Left ventricle myocardium superior (tissue), 1 donor: ENCODE measurements at places on chromosomes 1 and 21.

GRCh38 chr1:119353836-119354235 is 14.7 kb upstream of the HAO2 start:
- DNase-seq, result no peak

GRCh38 chr1:55231745-55232144 is 16.6 kb upstream of the USP24 start:
- DNase-seq, result no peak

- no peak for DNase-seq
Observed at GRCh38 chr1:35269201-35269988, 886 bp downstream of the ZMYM4 start.

- DNase-seq, result no peak
Observed at GRCh38 chr1:159786966-159787365, 6.2 kb downstream of the DUSP23 start.

DNA sequence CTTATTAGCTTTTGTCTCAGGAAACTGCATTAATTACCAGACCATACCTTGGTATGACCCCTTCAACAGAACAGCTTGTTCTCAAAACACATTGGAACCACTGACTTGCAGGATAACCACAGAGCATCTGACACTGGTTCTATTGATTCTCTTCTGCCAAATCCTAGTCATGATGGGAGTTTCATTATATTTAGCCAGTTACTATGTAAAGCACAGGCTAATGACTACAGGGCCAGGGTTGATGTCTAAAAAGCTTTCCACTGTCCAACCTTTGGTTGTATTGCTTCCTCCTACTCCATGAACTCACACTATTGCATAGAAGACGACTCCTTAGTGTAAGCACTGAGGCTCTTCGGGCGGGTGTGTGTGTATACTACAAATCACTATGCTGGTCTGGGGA is 3.8 kb downstream of the STMN1 start:
- DNase-seq, result no peak

DNA sequence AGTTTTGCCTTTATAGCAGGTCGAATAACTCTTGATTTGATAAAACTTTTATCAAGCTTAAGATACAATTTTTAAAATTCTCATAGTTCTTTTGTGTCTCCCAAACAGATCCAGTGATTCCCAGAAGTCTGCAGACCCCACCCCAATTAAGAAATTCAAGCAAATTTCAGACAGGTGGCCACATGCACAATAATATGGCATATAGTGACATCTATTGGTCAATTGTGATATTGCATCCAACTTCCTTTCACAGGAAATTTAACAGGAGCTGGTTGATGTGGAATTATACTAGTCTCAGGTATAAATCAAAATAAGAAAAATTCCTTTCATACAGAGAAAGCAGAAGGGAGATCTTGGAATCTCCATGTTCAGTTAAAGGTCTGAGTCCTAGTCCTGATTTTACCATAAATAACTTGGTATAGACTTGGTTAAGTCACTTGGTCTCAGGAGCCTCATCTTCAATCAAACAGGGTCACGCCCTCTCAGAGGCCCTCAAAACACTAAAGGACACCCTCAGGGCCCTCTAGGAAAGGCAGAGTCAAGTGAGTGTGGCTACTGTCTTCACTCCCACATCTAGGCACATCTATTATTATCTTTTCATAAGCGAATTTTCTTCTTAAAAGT is 24.1 kb downstream of the PIGM start:
- no peak for DNase-seq

- no peak for DNase-seq
Observed at GRCh38 chr1:225763716-225764548, 13.7 kb upstream of the SRP9 start.

DNA sequence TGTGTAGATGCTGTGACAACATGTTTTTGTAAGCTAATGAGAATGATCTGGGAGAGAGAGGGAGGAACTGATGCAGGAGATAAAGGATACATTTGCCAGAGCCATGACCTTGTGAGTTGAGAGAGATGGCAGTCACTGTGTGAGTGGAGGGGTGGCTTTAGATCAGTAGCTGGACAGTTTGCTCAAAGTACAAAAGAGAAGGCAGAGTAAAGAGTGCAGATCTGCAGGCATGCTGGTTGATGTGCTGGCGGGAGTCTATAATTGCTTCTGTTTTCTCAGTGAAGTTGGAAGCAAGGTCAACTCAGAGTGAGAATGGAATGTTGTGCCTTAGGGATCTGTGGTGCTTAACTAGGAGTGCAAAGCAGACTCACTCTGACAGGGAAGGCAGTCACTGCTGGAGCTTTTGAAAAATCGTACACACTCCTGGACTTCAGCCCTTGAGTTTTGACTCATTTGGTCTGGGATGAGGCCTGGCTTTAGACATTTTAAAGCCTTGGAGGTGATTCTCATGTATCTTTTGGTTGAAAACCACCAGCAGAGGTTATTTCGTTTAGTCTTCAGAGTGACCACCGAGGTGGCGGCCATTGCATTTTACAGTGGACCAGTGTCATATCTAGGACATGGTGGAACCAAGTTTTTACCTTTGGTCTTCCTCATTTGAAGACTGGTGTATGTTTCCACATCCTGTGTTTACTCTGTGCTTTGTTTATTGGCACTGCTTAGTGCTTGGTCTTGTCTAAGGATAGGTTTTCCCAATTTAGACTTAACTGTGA is 49.6 kb downstream of the MTR start:
- no peak for DNase-seq

DNA sequence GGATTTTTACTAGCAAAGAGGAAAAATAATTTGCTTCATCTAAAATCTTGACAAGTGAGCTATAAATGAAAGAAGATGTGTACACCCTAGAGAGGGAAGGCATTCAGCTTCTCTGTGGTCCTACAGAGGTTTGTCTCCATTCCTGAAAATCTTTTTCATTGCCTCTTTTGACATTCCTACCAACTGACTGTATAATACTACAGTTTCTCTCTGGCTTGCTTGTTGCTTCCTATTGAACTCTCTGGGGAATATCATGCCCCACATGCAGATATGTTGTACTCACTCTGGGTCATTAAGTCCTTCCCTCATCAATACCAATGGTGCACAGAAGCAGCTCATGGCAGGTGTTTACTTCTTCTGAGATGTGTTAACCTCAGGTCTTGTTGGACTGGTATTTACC is 371.2 kb upstream of the PLXNA2 start:
- DNase-seq, result no peak

DNA sequence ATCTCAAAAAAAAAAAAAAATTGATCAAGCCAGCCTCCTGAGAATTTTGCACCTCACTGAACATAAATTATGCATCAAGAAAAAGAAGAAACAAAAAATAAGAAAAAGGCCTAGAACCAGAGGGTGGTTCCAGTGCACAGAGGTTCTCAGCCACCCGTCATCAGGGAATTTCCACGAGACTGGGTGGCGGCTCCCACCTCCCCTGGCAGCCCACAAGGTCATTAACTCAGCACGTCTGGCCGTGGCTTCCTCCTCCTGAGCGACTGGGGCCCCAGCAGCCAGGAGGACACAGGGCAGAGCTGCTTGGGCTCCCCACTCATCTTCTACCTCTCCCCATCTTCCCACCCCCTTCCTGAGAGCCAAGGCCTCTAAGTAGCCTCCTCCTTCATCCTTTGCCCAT is 15.7 kb upstream of the TMEM51 start:
- no peak for DNase-seq

GRCh38 chr1:220974431-220974830 is 95.2 kb downstream of the HLX start:
- DNase-seq, result no peak
